NCI-H146 (cell line): ENCODE measurements at places on chromosomes 7 and 10.
A peak's percentile ranks its signal among the peaks of the same experiment; 100 is the strongest.

DNA sequence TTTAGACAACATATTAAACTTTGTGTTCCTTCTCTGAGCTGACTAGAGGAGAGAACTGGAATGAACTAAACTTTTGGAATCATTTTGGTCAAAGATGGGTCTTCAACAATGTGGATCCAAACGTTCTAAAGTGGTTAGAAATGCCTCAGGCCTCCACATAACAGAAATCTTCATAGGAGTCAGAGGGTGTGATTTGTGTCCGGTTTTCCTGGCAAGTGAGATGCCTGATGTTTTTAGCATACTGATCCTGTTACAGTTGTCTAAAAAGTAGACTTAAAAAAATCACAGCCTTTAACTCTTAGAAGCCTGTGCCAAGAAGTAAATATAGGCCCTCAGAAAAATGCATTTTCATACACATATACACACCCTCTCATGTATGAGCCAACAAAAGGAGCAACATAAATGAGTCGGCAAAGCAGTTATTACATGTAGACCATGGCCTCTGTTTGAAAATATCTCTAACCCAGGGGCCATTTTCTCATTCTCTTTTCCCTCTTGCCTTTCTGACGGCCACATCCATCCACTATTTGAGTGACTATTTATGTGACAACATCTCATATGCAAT lies 64.5 kb downstream of the ST7 start:
- DNase-seq: no peak

DNA sequence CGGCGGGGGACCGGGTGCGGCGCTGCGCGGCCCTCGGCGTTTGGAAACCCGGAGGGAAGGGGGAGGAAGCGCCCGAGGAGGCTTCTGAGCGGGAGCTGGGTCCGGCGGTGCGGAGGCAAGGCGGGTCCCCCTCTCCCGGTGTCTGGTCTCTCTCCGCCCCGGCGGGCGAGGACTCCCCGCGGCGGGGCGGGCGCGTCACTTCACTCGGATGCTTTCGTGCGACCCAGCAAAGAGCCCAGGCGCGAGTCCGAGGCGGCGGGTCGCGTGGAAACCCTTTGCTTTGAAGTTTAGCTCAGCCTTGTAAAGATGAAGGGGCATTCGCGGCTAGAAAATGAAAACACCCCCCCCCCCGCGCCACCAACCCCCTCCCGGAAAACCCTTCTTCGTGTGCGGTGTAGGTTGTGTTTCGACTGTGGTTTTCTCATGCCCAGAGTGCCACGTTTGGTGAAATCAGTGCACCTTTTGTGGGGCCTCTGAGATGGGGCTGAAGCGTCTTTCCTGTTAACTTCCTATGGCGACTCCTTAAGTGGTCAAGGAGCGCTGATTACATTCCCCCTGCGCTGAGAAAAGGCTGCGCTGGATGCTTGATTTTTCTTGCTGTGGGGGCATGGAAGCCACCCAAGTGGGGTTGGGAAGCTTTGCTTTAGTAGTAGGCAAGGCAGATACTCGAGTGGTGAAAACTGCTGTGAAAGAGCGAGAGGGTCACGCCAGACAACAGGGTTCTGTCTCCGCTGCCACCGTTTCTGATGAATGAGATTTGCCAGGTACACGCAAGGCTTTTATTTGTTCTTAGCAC lies 876 bp downstream of the GNAI1 start:
- DNase-seq: peak; percentile 9

DNA sequence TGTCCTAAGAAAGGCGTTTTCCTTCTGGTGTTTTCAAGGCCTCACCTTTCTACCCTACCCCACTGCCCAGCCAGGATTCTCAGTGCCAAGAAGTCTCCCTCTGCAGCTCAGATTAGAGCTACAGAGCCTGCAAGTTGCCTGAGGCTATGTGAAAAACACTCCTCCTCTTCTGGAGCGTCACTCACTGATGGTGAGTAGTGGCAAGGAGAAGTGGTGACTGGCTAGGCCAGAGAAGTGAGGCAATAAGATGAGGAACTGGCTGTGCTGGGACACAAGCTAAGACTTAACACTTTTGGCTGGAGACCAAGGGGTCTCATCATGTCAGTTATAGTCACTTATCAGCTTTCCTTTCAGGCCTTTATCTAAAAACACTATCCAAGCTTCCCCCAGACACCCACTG lies 86.7 kb upstream of the PRKAR2B start:
- peak; percentile 50 for DNase-seq

DNA sequence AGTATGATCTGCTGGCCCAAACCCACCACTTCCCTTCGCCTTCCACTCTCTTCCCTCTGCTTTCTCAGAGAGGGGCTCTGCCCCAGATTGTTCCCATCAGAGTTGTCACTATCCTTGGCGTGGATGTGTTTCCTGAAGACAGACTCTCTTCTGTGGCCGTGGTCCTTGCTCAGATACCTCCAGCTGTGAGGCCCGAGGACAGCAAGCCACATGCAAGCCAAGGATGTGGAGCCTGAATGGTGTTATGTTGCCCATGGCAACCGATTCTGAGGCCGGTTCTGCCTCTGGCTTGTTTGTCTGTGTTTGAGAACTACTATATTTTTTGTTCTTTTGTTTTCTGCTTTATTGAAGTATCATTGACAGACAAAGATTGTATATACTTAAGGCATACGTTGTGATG lies 247.4 kb upstream of the PODXL start:
- DNase-seq: no peak

- DNase-seq: no peak
Measured at GRCh38 chr7:24601600-24601999, 28.3 kb downstream of the PALS2 start.

GRCh38 chr7:93203496-93203895 lies 22.8 kb downstream of the HEPACAM2 start:
- DNase-seq: peak; percentile 79

DNA sequence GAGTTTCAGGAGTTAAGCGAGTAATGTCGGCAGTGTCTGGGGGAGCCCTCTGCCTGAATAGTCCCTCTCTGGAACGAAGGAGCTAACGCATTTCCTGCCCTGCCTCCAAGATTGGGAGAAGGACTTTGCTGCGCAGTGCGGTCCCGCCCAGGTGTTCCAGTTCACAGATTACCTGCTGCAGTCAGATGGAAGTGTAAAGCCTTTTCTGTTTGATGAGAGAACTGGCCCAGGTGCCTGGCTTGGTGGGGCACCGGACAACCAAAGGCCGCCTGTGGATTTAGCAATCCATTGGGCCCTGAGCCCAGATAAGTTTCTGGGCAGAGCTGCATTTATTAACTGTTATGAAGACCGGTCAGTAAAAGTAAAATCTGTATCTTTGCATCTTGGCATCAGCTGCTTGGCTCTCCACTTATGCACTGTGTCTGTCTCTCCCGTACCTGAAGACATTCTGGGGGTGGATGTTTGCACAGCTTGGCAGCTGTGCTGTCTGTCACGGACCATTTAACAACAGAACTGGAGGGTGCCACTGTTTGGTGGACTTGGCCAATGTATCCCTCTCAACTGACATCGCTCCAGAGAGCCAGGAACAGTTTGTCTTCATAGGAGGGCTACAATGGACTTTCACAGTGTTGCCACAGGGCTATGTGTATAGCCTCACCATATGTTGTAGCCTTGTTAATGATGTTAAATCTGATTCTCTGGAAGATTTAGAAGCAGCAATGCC lies 654.7 kb upstream of the ZWINT start:
- DNase-seq: peak; percentile 97

GRCh38 chr10:56624082-56624481 lies 263.0 kb upstream of the ZWINT start:
- no peak for DNase-seq

DNA sequence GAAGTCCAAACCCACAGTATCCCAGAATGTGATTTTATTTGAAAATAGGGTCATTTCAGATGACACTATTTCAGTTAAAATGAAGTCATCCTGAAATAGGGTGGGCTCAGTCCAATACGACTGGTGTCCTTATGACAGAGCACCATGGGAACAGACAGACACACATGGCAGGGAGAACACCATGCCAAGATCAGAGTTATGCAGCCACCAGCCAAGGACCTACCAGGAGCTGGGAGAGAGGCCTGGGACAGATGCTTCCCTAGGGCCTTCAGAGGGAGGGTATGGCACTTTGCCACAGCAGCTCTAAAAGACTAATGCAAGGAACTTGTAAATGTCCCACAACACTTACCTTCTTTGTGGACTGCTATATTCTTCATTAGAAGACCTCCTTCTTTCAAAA lies 226.5 kb downstream of the NEBL start:
- DNase-seq: no peak

- no peak for DNase-seq
Measured at GRCh38 chr10:80503584-80504157, 34.0 kb upstream of the SH2D4B start.

- no peak for DNase-seq
Measured at GRCh38 chr7:124720195-124720594, 45.4 kb downstream of the GPR37 start.

DNA sequence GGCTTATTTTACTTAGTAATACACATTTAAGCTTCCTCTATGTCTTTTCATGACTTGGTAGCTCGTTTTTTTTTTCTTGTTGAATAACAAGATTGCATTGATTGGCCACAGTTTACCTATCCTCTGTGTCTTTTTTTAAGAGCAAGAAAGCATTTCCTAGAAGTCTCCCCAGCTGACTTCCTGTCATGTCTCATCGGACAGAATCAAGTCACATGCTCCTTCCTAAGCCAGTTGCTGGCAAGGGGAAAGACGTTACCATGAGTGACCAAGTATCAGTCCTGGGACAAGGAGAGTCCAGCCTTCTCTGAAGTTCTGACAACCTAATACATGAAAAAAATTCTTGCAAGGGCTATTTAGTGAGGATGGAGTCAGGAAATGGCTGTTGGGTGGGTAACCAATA lies 24.9 kb upstream of the SFRP5 start:
- DNase-seq: no peak

DNA sequence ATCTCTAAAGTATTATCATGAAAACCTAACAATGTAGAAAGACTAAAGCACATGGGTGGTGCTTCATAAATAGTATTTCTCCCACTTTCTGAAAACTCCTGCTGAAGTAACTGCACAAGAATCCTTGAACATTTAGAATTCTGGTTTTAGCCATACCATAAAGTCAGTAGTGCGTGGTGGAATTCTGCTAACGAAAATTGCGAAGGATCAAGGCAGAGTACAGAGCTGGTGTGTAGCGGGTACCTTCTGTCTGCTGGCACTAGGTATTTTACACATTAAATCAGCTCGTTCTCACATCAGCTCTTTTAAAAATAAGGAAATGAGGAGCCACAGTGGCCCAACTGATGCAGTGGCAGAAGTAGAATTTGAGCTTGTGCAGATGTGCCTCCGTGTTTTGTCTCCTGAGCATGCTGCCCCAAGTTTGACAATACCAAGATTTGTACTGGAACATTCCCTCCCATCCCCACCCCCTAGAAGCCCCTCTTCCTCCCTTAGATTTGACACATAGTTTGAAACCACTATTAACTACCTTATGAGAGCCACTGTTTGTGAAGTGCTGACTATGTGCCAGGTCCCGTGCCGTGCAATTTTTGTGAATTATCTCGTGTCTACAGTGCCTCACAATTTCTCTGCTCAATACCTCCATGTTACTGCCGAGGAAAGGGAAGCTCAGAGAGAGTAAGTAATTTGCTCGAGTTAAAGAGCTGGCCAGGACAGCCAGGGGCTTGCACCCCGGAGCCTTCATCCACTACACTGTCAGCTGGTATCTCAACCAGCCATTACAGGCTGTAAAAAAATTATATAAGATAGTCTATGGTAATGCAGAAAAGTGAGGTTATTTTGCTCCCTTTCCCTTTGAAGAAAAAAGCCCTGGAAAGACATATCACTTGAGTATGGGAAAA lies 66.9 kb downstream of the EGFR start:
- DNase-seq: no peak

DNA sequence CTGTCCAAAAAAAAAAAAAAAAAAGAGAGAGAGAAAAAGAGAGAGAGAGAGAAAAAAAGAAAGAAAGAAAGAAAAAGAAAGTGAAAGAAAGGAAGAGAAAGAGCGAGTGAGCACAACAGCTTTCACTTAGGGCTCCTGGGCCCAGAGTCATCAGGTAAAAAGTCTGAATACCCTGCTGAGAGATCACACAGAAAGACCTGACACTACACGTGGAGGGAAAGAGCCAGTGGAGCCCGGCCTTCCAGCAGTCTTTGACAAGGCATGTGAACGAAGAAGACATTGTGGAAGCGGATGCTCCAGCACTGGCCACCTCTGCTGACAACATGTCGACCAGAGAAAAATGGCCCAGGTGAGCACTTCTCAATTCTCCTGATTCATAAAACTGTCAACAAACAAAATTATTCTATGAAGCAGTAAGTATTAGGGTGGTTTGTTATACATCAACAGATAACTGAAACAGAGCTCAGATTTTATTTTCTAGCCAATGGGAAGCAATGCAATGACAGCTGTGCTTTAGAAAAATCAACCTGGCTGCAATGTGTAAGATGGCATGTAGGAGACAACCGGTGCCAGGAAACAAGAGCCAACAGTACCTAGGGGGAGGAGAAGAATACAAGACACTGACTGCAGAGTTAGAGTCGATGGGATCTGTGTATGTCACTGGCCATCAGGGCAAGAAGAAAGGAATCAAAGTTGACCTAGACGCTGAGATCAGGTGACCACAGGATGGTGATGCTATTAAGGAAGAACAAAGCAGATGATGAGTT lies 4.4 kb downstream of the RNF216 start:
- no peak for DNase-seq

DNA sequence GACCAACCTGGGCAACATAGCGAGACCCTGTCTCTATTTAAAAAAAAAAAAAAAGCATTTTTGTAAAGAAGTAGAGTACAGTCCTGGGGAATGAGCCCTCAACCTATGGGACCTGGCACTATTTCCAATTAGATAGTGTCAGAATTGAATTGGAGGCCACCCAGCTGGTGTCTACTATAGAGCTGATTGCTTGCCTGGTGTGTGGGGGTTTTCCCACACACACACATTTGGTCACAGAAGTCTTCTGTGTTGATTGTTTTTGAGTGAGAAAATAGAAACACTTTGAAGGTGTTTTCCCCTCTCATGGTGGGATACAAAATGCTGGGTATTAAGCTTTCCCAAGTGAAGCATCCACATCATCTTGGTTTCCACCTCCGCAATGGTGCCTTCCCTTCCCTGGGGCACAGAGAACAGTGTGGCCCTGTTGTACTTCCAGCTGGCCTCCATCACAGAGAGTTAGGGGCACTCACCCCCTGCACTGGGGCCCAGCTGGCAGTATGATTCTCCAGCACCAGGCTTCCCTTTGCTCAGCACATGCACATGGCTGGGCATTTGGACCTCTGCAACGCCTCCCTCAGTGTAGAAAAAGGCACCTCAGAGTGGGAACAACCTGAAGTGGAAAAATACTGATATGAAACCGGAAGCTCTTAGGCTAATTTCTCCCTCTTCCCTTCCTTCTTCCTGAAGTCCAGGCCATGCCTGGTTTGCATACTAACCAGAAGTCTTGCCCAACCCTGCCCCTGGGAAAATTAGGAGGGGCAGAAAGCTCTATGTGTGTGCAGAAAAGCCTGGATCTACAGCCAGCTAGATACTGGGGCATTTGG lies 10.7 kb upstream of the NFKB2 start:
- no peak for DNase-seq

DNA sequence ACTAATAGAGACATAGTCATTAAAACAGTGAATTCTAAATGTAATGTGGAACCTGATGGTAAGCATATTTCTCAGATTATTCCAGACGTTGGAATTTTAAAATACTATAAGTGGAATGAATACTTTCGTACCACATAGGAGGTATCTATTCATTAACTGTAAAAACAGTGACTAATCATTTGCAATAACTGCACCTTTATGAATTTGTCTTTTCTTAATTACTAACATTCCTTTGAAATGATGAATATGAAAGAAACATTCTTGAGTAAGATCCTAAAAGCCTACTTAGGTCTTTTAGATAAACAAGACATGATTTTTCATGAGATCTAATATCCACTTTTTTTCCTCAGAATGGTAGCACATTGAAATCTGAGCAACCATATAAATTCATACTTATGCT lies 549.0 kb upstream of the LRRN3 start:
- DNase-seq: no peak
